ENCODE measurements at places on chromosomes 4 and X.

DNA sequence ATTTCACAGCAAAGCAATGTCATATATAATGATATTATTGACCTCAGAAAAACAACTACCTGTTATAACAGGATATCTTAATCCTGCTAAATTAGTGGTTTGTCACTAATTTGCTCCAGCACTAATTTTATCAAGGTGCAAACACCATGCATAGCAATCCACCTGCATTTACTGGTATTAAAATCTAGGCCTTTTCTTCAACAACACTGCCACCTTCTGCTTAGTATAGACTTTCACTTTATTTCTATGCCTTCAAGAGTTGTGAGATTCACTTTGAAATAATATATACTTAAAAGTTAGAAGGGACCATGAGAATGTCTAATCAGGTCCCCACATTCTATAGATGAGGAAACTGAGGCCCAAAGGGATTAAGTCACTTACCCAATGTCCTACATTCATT, 82.1 kb upstream of the IQCM start:
- H3K27ac ChIP-seq, result no peak overlapping the region
- no peak overlapping the region for H3K4me3 ChIP-seq
- no peaks in the 10 kb centered on the region for H3K27me3 ChIP-seq
- DNase-seq, result no peak
- no peaks in the 10 kb centered on the region for H3K4me1 ChIP-seq
- H3K36me3 ChIP-seq, result no peaks in the 10 kb centered on the region

DNA sequence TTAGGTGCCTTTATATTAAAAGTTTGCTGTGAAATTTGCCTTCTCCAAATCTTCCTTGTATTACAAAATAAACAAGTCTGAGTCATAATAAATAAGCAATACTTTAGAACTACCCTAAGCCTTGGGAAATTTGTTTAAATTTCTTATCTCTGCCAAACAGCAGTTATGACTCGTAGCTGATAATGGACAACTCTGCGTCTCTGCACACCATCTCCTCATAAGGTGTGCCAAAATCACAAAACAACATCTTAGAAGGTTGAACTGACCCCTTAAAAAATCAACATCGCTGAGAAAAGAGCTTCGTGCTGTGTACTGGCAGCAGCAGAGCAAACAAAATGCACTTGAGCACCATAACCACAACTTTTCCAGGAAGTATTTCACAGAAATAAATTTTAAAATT, 22.0 kb downstream of the OR13H1 start:
- no peak for DNase-seq
- H3K4me1 ChIP-seq, result no peaks in the 10 kb centered on the region
- no peaks in the 10 kb centered on the region for H3K27me3 ChIP-seq
- no peak overlapping the region for H3K4me3 ChIP-seq
- no peak overlapping the region for H3K27ac ChIP-seq
- no peaks in the 10 kb centered on the region for H3K36me3 ChIP-seq

DNA sequence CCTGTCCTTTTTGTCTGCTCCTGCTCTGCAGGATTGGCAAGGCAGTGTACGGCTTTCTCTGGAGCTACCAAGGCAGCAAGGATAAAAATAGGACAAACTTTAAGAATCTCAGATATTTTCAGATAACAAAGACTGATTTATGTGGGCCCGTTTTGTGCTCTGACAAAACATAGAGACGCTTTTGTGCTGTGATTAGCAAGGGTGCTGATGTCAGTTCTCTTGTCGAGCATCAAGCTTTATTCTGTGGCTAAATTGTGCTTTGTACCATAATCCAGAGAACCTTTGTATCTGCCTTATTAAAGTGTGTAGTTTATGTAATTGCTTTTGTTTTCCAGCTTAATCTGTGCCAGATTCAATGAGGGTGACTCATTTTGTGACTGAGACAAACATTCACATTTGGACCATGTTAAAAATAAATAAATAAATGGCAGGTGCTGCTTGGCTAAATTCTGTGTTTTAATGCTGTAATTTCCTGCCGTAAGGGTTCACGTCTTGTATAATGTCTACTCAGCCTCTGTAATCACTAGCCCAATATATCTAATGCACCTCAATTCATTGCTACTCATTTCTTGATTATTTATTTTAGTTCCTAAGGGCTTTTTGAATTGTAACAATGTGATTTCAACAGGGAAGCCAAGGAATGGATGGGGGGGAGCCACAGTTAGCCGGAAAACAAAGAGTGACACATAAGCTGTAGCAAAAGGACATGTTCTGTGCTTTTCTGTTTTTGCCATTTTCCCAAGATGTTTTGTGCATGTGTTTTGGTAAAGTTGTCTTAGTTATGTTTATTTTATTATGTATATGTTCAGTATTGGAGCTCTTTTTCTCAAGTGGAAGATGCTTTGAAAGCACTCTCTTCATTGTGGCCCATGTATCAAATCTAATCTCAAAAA, 75.1 kb downstream of the GAB1 start:
- no peak overlapping the region for H3K4me3 ChIP-seq
- H3K4me1 ChIP-seq, result no peaks in the 10 kb centered on the region
- no peak for DNase-seq
- H3K27me3 ChIP-seq, result peaks cover 7% of the 10 kb centered on the region
- H3K27ac ChIP-seq, result no peak overlapping the region

- no peak overlapping the region for H3K27ac ChIP-seq
- no peaks in the 10 kb centered on the region for H3K27me3 ChIP-seq
- DNase-seq, result no peak
- H3K4me3 ChIP-seq, result no peak overlapping the region
- no peaks in the 10 kb centered on the region for H3K4me1 ChIP-seq
These were observed 68.6 kb upstream of the SORBS2 start for GRCh38 chr4:185880571-185880970.

GRCh38 chr4:149409146-149409545, 406.5 kb downstream of the IQCM start:
- no peaks in the 10 kb centered on the region for H3K27me3 ChIP-seq
- no peak overlapping the region for H3K27ac ChIP-seq
- H3K36me3 ChIP-seq, result no peaks in the 10 kb centered on the region

GRCh38 chr4:95091272-95091671, 333.5 kb downstream of the BMPR1B start:
- H3K27me3 ChIP-seq, result peaks cover 4% of the 10 kb centered on the region
- H3K4me1 ChIP-seq, result no peaks in the 10 kb centered on the region
- H3K36me3 ChIP-seq, result no peaks in the 10 kb centered on the region
- no peak overlapping the region for H3K27ac ChIP-seq

- H3K4me3 ChIP-seq, result no peak overlapping the region
- H3K27ac ChIP-seq, result no peak overlapping the region
- H3K4me1 ChIP-seq, result no peaks in the 10 kb centered on the region
- no peaks in the 10 kb centered on the region for H3K36me3 ChIP-seq
These were observed 191.0 kb upstream of the ARX start for GRCh38 chrX:25206778-25207177.

GRCh38 chr4:177473991-177474390, 31.8 kb upstream of the AGA start:
- no peaks in the 10 kb centered on the region for H3K27me3 ChIP-seq
- H3K27ac ChIP-seq, result no peak overlapping the region
- no peaks in the 10 kb centered on the region for H3K36me3 ChIP-seq

DNA sequence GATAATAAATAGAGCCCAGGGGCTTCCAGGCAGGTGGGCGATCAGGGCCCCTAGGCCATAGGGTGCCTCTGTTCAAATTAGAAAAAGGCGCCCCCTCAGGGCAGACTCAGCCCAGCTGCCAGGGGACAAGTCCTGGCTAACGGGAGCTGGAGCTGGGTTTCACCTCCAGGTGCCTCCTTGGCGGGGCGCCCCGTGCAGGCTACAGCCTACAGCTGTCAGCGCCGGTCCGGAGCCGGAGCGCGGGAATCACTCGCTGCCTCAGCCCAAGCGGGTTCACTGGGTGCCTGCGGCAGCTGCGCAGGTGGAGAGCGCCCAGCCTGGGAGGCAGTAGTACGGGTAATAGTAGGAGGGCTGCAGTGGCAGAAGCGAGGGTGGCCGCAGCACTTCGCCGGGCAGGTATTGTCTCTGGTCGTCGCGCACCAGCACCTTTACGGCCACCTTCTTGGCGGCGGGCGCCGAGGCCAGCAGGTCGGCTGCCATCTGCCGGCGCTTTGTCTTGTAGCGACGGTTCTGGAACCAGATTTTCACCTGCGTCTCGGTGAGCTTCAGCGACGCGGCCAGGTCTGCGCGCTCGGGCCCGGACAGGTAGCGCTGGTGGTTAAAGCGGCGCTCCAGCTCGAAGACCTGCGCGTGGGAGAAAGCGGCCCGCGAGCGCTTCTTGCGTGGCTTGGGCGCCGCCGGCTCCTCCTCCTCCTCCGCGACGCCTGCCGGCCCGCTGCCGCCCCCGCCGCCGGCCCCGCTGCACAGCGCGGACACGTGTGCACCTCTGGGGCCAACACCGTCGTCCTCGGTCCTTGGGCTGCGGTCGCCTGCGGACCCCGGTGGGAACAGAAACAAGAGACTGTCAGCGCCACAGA, 2.4 kb downstream of the NKX3-2 start:
- H3K4me3 ChIP-seq, result no peak overlapping the region
- peak overlapping the region; percentile 78 for H3K27ac ChIP-seq
- H3K4me1 ChIP-seq, result peaks cover 37% of the 10 kb centered on the region
- peaks cover 98% of the 10 kb centered on the region for H3K27me3 ChIP-seq
- peak; percentile 56 for DNase-seq

DNA sequence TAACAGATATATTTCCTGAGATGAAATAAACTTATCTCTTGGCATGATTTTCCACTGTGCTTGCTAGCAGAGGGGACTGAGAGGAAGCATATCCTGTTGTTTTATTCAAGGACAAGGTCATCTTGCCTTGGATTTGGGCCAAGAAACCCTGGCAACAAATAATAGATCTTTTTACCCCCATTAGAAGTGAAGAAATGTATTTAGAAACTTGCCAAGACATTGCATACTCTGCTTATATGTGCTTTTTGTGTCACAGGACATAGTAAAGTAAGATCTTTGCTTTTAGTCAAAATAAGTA, 170.2 kb downstream of the RAPGEF2 start:
- H3K27ac ChIP-seq, result no peak overlapping the region
- no peaks in the 10 kb centered on the region for H3K4me1 ChIP-seq
- H3K27me3 ChIP-seq, result no peaks in the 10 kb centered on the region
- no peaks in the 10 kb centered on the region for H3K36me3 ChIP-seq
- DNase-seq, result no peak

- no peaks in the 10 kb centered on the region for H3K4me1 ChIP-seq
- no peak overlapping the region for H3K4me3 ChIP-seq
- H3K36me3 ChIP-seq, result no peaks in the 10 kb centered on the region
- no peak for DNase-seq
- no peaks in the 10 kb centered on the region for H3K27me3 ChIP-seq
- no peak overlapping the region for H3K27ac ChIP-seq
These were observed 58.3 kb downstream of the TMEM144 start for GRCh38 chr4:158268553-158268952.

- no peaks in the 10 kb centered on the region for H3K27me3 ChIP-seq
- H3K4me3 ChIP-seq, result peak overlapping the region; percentile 84
- H3K4me1 ChIP-seq, result peaks cover 62% of the 10 kb centered on the region
- peaks cover 14% of the 10 kb centered on the region for H3K36me3 ChIP-seq
- DNase-seq, result no peak
- H3K27ac ChIP-seq, result peak overlapping the region; percentile 100
These were observed 244.2 kb downstream of the BCOR start for GRCh38 chrX:39853417-39854030.

DNA sequence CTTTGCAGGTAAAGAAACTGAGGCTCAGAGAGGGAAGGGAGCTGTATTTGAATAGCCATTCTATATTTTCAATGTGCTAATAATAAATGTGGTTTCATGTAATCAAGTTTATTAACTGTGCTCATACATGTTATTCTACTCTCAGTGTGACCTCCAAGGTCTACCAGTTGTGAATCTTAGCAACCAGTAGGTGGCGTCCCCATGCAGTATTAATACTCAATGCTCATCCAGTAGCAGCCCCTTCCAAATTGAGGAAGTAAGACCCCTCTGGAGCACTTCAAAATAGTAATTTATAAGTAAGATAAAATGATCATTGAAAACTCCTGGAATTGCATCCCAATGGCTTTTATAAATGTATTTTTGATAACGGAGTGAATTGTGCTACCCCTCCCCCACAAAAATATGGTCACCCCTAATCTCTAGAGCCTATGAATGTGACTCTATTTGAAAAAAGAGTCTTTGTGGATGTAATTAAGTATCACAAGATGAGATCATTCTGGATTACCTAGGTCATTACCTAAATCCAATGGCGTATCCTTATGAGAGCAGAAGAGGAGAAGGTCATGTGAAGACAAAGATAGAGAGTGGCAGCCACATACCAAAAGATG, 20.4 kb upstream of the SEPSECS start:
- peaks cover 20% of the 10 kb centered on the region for H3K4me1 ChIP-seq

GRCh38 chrX:105063743-105064142, 156.8 kb downstream of the TEX13A start:
- no peak overlapping the region for H3K4me3 ChIP-seq
- no peak for DNase-seq
- H3K27ac ChIP-seq, result no peak overlapping the region
- no peaks in the 10 kb centered on the region for H3K36me3 ChIP-seq

DNA sequence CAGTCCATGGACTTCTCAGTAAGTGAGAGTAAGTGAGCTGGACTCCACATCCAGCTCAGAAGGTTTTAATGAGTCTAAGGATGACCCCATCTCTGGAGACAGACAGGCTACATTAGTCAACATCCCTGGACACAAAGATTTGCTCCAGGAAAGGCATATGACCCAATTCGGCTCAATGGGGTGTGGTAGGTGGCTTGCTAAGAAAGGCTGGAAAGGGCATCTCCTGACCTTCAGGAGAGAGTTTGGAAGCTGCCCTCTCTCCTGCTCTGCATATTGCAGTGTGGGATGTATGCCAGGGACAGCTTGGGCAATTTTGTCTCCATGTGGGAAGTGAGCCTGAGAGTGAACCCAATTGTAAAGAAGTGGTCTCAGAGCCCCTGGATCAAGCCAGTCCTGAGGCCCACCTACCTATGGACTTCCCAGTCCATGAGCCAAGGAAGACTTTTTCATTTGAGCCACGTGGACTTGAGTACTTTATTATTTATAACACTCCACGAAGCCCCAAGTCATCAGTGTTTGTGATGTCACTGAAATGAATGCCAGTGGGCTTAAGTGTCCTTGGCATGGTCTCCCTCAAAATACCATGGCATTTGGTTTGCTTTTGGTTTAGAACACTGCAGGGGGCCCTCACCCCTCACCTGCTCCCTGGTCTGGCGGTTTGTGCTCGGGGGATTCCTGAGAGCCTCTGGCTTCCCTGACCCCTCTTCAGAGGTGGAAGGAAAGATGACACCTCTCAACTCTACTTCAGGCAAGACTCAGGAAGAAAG, 10.4 kb upstream of the ABLIM2 start:
- DNase-seq, result no peak
- H3K36me3 ChIP-seq, result no peaks in the 10 kb centered on the region
- no peaks in the 10 kb centered on the region for H3K4me1 ChIP-seq
- no peak overlapping the region for H3K4me3 ChIP-seq
- peaks cover 34% of the 10 kb centered on the region for H3K27me3 ChIP-seq
